GM12878 (cell line): ENCODE measurements at places on chromosomes 16 and 17.

GRCh38 chr16:85472514-85472913 is 140.6 kb upstream of the GSE1 start:
- no peak for DNase-seq

DNA sequence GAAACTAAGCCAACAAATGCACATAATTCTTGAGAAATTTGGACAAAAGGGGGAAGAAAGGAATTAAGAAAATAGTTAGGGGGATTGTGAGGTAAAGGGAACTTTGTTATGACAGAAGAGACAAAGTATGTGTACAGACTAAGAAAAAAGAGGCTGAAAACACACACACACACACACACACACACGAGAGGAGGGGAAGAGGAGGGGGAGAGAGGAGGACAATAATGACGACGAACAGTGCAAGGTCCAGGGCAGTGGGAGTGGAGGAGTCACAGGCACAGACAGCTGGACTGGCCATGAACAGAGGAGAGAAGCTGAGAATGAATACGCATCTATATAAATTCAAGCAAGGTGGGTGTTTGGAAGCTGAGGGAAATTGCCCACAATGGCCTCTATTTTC is 44.6 kb downstream of the MARVELD3 start:
- no peak for DNase-seq

GRCh38 chr17:34895383-34895782 is 65.9 kb downstream of the CCT6B start:
- no peak for DNase-seq

- DNase-seq: no peak
Observed at GRCh38 chr16:85084841-85085510, 27.3 kb downstream of the CIBAR2 start.

- no peak for DNase-seq
Observed at GRCh38 chr17:68878226-68878885, 76.8 kb downstream of the ABCA8 start.

- no peak for DNase-seq
Observed at GRCh38 chr17:82802075-82802780, 37.6 kb downstream of the ZNF750 start.
